ENCODE measurements at places on chromosomes 12 and 14. TPM values are rescaled to one million over a fixed set of nuclear protein-coding genes. Genes with fewer than 3 reads are reported as not detected.

- no peak for DNase-seq
- H3K4me3 ChIP-seq: no peak overlapping the region
- no peaks in the 10 kb centered on the region for H3K27me3 ChIP-seq
- H3K4me1 ChIP-seq: no peaks in the 10 kb centered on the region
These were observed 1145.8 kb downstream of the GALC start for GRCh38 chr14:86847140-86847539.

DNA sequence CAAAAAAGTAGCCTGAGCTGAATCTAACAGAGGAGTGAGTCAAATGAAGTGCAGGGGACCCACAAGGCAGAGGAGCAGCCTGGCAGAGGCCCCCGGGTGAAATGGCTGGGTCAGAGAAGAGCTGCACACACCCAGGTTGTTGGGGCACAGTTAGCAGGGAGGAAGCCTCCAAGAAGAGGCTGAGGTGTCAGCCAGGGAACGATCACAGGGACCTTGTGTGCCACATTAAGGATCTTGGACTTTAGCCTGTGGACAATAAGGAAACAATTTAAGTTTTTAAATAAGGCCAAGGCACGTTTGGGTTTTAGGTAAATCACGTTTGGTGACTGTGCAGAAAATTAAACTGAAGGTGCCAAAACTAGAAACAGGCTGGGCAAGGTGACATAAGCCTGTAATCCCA is 35.1 kb downstream of the OR10P1 start:
- H3K4me3 ChIP-seq: no peak overlapping the region
- H3K4me1 ChIP-seq: no peaks in the 10 kb centered on the region
- no peak overlapping the region for H3K27ac ChIP-seq

Gene GLIPR1L1
- total RNA-seq: not detected

GRCh38 chr12:105316931-105317852 is 13.3 kb upstream of the C12orf75 start:
- DNase-seq: no peak
- H3K4me1 ChIP-seq: peaks cover 18% of the 10 kb centered on the region
- no peaks in the 10 kb centered on the region for H3K27me3 ChIP-seq
- peaks cover 10% of the 10 kb centered on the region for H3K36me3 ChIP-seq
- peak overlapping the region; percentile 27 for H3K27ac ChIP-seq

- H3K36me3 ChIP-seq: no peaks in the 10 kb centered on the region
- H3K4me3 ChIP-seq: no peak overlapping the region
- no peak overlapping the region for H3K27ac ChIP-seq
- no peak for DNase-seq
- H3K4me1 ChIP-seq: peaks cover 3% of the 10 kb centered on the region
These were observed 42.6 kb downstream of the GALNT8 start for GRCh38 chr12:4762773-4763172.

DNA sequence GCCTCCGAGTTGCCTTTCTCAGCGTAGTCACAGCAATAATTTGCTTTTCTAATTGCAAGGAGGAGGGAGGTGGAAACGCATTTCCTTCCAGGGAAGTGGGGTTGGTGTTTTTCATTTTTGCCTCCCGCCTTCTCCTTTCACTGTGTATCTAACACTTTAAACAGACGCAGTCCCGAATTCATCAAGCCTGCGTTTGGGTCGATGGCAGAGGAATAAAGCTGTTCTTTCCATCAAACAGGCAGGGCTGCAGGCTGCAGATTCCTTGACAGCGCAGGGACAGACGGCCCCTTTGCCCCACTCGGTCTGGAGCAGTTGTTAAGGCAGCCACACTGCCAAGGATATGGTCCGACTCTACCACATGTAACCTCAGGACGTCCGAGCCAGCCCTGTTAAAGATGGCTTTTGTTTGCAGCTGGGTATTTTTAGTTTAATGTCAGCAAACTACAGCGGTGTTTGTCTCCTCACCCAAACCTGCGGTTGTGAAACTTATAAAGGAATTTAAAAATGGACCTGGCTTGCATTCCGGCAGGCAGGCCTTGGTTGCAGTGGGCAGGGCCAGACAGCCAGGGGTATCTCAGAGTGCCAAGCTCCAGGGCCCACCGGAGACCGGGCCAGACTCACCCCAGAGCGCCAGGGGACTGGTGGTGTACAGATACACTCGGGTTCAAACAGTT is 2.1 kb downstream of the CHST11 start:
- peaks cover 18% of the 10 kb centered on the region for H3K36me3 ChIP-seq
- peak overlapping the region; percentile 96 for H3K27ac ChIP-seq
- peaks cover 38% of the 10 kb centered on the region for H3K4me1 ChIP-seq
- H3K4me3 ChIP-seq: peak overlapping the region; percentile 99

Gene FSCB
- total RNA-seq: not detected

DNA sequence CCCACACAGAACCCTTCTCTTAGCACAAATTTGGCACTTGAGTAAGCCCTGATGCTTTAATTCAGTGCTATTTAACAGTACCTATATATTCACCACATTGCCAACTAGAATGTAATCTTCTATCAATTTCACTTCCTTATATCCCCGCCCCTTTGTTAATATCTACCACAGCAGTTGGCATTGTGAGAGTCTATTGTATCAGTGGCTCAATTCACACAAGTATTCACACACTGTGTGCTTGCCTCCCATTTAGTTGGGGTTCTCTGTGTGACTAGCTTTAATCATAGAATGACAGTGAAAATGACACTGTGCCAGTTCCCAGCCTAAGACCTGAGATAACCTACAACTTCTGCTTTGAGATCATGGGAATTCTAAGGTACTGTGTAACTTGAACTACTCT is 103.1 kb downstream of the SEC23A start:
- no peak overlapping the region for H3K27ac ChIP-seq
- H3K36me3 ChIP-seq: no peaks in the 10 kb centered on the region
- H3K4me1 ChIP-seq: no peaks in the 10 kb centered on the region
- peaks cover 14% of the 10 kb centered on the region for H3K27me3 ChIP-seq

Gene FAIM2
- total RNA-seq: 0.50 TPM

DNA sequence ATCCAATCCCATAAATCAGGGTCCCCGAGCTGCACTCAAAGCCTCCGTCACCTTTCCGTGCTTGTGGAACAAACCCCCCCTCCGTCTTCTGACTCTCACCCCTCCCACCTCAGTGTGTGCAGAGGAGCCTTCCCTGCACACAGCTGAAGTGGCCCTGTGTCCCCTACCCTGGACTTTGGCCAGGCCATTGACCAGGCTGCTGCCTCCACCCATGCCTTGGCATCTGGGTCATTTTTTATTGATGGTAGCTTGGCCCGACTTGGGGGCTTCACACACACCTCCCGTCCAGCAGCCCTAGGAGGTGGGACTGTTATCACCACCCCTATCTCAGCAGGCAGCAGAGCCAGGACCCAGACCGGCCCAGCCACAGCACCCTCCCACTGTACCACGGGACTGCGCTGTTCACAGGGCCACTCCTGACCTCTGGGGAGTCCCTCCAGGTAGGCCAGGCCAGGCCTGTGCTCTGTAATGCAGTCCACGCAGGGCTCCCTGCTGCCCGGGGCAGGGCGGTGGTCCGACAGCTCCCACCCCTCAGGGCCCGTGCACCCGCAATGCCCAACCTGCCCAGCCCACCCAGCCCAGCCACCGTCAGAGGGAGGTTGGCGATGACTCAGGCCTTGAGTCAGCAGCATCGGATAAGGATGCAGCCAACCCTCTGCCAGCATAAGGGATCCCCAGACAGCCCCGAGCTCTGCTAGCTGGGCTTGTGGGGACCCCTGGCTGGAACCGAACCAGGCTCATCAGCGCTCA is 9.2 kb upstream of the INF2 start:
- peaks cover 14% of the 10 kb centered on the region for H3K27me3 ChIP-seq
- H3K4me1 ChIP-seq: peaks cover 6% of the 10 kb centered on the region
- H3K27ac ChIP-seq: no peak overlapping the region

Gene DIO3
- not detected for total RNA-seq

DNA sequence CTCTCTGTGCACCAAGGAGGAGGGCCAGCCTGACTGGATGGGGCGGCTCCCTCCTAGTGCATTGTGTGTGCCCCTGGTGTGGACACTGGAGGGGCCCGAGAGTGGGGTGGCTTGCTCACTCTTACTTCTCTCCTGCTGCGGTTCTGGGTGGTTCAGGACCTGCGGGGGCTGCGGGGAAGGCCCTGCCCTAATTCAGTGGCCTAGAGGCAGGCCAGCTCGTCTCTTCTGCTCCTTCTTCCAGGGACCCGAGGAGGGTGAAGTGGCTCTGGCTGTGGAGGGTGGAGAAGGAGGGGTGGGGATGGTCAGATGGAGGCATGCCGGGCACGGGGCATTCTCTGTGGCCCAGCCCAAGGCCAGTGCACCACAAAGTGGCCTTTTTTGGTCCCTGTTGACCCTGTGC is 87.1 kb downstream of the BEGAIN start:
- H3K36me3 ChIP-seq: no peaks in the 10 kb centered on the region
- H3K4me1 ChIP-seq: no peaks in the 10 kb centered on the region
- no peak overlapping the region for H3K4me3 ChIP-seq
- DNase-seq: no peak
- H3K27ac ChIP-seq: no peak overlapping the region
